ENCODE measurements at places on chromosomes 11 and 22.
A peak's percentile ranks its signal among the peaks of the same experiment; 100 is the strongest.

GRCh38 chr11:27720277-27720830, 20.1 kb upstream of the BDNF start:
- peak; percentile 29 for DNase-seq

- DNase-seq: no peak
Observed at GRCh38 chr22:24419475-24419850, 7.9 kb upstream of the ADORA2A start.

- no peak for DNase-seq
Observed at GRCh38 chr11:35103366-35104208, 35.4 kb upstream of the CD44 start.

- DNase-seq: no peak
Observed at GRCh38 chr11:1987024-1987423, 10.6 kb downstream of the H19 start.

- DNase-seq: no peak
Observed at GRCh38 chr11:124724979-124725718, 14.6 kb upstream of the NRGN start.

DNA sequence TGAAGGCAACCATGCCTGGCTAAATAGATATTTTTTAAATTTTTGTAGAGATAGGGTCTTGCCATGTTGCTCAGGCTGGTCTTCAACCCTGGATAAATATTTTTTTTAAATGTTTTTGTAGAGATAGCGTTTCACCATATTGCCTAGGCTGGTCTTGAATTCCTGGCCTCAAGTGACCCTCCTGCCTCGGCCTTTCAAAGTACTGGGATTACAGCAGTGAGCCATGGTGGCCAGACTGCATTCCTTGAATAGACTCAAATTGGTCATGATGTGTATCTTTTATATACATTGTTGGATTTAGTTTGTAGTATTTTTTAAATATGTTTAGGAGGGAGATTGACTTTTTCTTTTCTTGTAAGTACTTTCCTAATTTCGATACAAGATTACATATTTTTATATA, 325.7 kb upstream of the C11orf87 start:
- DNase-seq: no peak

GRCh38 chr22:50115693-50116092, 25.9 kb downstream of the MOV10L1 start:
- DNase-seq: no peak

GRCh38 chr22:33332538-33332937, 274.4 kb upstream of the SYN3 start:
- no peak for DNase-seq

DNA sequence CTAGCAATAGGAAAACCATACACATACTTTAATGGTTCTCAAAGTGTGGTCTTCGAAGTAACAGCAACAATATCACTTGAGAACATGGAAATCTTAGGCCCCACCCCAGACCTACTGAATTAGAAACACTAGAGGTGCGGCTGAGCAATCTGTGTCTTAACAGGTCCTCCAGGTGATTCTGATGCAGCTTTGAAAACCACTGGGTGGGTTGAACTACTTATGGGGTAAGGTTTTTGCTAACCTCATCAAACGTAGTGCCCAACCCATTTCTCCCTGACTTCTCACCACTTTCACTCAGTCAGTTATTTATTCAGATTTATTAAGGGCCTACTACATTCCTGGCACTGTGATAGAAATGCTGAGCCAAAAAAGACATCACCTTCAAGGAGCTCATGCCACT, 3.7 kb downstream of the MPZL2 start:
- no peak for DNase-seq

DNA sequence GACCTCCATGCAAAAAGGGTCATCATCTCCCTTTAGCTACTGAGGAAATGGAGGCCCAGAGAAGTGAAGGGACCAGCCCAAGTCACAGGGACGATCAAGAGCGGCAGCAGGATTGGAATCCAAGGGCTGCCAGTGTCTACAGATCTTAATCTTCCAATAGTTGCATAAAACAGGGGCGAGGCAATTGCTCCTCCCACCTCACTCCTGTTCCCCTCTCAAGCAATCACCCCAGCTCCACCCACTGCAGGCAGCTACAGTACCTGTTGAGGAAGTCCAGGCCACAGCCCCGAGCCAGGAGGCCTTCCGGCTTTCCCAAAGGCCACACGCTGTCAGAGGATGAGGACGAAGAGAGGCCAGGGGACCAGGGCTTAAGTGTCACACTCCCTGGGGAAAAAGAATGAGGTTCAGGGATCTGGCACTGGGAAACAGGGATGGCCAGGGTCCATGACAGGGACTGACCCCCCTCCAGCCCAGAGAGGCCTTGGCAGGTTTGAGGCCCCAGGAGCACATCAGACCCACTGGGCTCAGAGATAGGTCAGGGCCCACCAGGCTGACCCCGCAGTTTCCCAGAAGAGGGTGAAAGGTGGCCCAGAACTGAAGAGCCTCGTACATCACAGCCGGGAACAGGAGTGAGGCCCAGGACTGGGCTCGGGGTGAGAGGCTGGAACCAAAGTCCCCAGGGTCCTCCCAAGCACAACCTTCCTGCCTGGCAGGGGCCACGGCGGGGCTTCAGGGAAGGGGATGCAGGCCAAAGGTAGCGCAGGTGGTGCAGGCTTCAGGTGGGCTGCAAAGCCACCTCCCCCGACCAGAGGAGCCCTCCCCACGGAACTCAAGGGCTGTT, 16.4 kb upstream of the MFNG start:
- no peak for DNase-seq

DNA sequence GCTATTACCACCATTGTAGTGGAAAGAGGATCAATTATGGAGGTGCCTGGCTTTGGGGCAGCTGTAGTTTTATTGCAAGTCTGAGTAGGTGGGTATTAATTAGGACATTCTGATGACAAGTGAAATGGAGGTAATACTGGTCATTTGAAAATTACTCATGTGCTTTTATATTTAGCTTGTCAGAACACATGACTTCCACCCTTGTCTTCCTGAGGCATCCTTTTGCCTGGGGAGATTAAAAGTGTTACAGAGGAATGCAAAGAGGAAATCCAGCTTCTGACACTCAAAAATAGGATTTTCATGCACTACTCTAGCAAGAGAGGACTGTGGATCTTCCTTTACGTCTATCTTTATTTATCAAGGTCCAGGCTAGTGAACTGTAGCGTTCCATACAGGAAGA, 44.7 kb upstream of the CAPRIN1 start:
- DNase-seq: no peak

- peak; percentile 10 for DNase-seq
Observed at GRCh38 chr22:22836635-22837034, 51.0 kb upstream of the IGLL5 start.

GRCh38 chr22:30078320-30079311, 1.6 kb upstream of the HORMAD2 start:
- peak; percentile 18 for DNase-seq

GRCh38 chr11:111841370-111842053, 29.9 kb downstream of the ALG9 start:
- peak; percentile 70 for DNase-seq

GRCh38 chr11:118612378-118612777, 5.0 kb downstream of the PHLDB1 start:
- no peak for DNase-seq

DNA sequence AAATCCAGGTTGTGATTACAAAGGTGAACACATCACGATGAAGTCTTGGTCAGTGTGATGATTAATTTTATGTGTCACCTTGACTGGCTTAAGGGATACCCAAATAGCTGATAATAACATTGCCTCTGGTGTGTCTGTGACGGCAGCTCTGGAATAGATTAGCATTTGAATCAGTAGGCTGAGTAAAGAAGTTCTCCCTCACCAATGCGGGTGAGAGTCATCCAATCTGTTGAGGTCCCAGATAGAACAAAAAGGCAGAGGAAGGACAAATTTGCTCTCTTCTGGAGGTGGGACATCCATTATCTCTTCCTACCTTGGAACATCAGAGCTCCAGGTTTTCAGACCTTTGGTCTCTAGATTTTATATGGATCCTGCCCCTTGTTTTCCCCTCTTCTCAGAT, 856.2 kb upstream of the CCDC90B start:
- DNase-seq: no peak

DNA sequence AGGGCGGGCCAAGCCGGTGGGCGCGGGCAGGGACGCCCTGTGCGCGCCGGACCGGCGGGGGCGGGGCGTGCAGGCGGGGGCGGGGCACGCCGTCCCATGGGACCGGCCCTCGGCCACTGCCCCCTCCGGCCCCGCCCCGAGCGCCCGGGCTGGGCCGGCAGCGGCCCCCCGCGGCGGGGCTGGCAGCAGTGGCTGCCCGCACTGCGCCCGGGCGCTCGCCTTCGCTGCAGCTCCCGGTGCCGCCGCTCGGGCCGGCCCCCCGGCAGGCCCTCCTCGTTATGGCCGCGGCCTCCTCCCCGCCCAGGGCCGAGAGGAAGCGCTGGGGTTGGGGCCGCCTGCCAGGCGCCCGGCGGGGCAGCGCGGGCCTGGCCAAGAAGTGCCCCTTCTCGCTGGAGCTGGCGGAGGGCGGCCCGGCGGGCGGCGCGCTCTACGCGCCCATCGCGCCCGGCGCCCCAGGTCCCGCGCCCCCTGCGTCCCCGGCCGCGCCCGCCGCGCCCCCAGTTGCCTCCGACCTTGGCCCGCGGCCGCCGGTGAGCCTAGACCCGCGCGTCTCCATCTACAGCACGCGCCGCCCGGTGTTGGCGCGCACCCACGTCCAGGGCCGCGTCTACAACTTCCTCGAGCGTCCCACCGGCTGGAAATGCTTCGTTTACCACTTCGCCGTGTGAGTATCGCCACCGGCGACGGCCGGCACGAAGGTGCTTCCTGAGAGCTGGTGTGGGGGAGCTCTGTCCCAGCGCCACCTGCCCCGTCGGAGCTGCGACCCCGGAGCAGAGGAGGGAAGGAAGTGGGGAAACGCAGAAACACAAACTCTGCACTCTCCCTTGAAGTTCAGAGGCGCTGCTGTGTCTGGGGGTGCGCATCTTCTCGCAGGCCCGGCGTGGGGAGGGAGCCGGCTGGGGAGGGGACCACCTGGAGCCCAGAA, at the start of gene KCNQ1:
KCNQ1 (plus strand) TSS at position 188 of the 925 bp plus-strand sequence; CDS start at position 279, 91 bp downstream.
- no peak for DNase-seq

- no peak for DNase-seq
Observed at GRCh38 chr11:24900514-24900913, 403.7 kb downstream of the LUZP2 start.

GRCh38 chr22:45878051-45878781, 98.7 kb downstream of the WNT7B start:
- DNase-seq: no peak

- peak; percentile 44 for DNase-seq
Observed at GRCh38 chr22:22565981-22566380, 6.9 kb upstream of the PRAME start.

GRCh38 chr11:120126620-120127019, 11.3 kb downstream of the TRIM29 start:
- no peak for DNase-seq

DNA sequence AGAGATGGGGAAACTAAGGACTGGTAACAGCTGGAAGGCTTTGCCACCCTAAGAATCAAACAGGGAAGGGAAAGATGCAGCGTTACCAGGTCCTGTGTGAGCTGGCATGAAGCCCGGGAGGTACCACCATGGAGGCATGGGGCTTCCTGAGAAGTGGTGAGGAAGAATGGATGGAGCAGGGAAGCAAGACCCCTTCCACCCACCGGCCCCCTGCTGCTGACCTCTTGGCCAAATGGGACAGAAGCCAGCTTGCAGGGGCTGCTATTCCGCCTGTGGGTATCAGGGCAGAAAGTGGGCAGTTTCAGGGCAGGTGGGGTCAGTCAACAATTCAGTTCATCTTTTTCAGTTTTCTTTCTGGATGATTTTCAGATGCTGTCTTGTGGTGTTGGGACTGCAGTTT, 1099.9 kb downstream of the TBC1D22A start:
- no peak for DNase-seq

DNA sequence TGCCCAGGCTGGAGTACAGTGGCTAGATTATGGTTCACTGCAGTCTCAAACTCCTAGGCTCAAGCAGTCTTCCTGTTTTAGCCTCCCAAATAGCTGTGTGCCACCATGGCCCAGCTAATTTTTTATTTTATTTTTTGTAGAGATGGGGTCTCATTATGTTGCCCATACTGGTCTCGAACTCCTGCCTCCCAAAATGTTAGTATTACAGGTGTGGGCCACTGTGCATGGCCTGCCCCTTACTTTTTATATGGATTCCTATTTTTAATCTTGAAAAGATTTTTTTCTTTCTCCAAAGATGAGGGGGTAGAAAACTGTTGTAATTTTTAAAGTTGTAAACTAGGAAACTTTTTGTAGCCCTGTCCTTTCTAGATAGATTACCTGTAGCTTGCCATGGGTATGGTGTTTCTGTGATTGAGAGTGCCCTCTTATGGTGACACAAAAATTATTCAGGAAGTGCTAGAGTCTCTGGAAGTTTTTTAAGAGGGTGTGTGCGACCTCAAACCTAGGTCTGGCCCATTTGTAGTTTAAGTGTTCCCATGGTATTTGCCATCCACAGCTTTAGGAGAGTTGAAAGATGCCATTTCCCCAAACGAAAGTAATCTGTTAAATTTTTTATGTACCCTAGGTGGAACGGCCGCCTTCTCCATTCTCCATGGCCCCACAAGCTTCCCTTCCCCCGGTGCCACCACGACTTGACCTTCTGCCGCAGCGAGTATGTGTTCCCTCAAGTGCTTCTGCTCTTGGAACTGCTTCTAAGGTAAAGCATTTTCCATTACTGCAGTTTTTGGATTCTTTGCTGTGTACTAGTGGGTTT, 32.4 kb downstream of the MCAM start:
- DNase-seq: peak; percentile 58

DNA sequence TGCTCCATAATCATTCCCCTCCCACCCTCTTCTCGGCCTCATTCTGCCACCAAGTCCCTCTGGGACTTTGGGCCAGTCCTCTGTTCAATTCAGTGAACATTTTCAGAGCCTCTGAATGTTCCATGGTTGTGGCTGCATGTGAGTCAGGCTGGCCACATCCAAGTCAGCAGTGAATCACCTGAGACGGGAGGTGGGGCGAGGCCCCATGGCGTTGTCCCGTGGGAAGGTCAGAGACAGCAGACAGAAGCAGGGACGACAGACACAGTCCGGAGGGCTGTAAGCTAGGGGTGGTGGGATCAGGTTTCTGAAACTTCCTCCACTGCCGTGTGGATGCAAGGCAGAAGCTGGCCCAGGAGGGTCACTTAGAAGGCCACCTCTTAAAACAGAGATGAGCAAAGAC, 324.8 kb downstream of the MN1 start:
- DNase-seq: peak; percentile 92

GRCh38 chr11:110305169-110306018, 9.0 kb upstream of the RDX start:
- DNase-seq: peak; percentile 98

GRCh38 chr11:61055776-61056175, 46.5 kb upstream of the CD5 start:
- no peak for DNase-seq

GRCh38 chr22:31119026-31119717, 3.6 kb upstream of the INPP5J start:
- DNase-seq: no peak

- no peak for DNase-seq
Observed at GRCh38 chr11:13902523-13902922, 60.0 kb upstream of the SPON1 start.

DNA sequence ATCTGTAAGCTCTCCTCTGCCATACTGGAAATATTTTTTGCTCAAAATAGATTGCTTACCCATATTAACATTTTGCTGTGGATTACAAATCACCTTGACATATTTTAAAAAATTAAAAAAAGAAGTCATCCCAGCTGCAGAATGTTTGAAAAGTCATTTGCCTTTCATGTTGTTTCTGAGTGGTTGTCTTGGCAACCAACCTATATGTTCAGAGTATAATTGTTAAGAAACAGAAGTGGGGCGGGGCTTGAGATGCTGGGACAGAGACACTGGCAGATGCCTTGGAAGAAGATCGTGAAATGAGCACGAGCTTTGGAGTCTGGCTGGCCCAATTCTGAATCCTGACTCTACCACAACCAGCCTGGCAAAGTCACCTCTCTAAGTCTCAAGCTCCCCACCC, 348.2 kb downstream of the LARGE1 start:
- DNase-seq: no peak

Data from bronchial epithelial cell (primary cell).